SHP77 (cell line): ENCODE measurements at places on chromosomes 6 and 20.

GRCh38 chr6:101716387-101716786, 322.9 kb downstream of the GRIK2 start:
- no peak for DNase-seq

DNA sequence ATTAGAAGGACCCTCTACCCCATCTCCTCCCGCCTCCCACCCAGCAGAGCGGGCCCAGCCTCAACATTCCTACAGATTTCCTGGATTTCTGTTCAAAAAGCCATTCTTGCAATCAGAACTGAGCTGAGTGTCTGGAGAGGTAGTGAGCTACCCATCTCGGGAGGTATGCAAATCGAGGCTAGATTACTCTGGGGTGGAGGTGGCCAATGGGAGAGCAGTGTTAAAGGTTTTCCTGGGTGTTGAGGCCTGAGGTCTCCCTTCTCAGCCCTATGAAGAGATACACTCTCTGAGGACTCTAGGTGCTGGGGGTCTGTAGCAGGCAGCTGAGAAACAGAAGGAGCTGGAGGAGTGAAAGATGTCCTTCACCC, 57.0 kb downstream of the CD40 start:
- no peak for DNase-seq

GRCh38 chr6:38163186-38164130, 343.9 kb downstream of the ZFAND3 start:
- DNase-seq: no peak

DNA sequence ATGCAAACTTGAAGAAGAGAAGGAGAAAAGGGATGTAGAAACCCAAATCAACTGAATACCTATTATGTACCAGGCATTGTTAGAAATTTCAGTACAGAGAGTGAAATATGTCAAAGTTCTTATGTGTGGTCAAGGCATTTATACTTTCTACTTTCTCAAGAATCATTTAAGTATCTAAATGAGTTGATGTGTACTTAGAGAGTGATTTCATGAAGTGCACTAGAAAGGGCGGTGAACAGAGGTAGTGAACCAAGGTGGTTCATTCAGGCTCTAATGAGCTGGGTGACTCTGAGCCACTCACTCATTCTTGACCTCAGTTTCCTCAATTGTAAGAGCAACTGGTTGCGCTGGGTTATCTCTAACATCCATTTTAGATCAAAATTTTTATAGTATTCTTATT, 3.3 kb downstream of the PDE7B start:
- DNase-seq: no peak

- DNase-seq: no peak
These were observed 317.1 kb upstream of the CHD6 start for GRCh38 chr20:41935259-41935791.

- DNase-seq: no peak
These were observed 9.7 kb downstream of the PDE7B start for GRCh38 chr6:135861189-135861588.

GRCh38 chr6:129730477-129731165, 20.6 kb upstream of the ARHGAP18 start:
- DNase-seq: peak; percentile 12
